NCI-H345 (cell line): ENCODE measurements at places on chromosomes 1 and 21.
A peak's percentile ranks its signal among the peaks of the same experiment; 100 is the strongest.

GRCh38 chr1:63148825-63149645 lies 173.3 kb upstream of the FOXD3 start:
- DNase-seq = peak; percentile 27

- no peak for DNase-seq
These were observed 205.1 kb downstream of the TRABD2B start for GRCh38 chr1:47791879-47792608.

- no peak for DNase-seq
These were observed 574.6 kb downstream of the LMO4 start for GRCh38 chr1:87903242-87903641.

- no peak for DNase-seq
These were observed 864.0 kb downstream of the PLA2G4A start for GRCh38 chr1:187692799-187693198.

DNA sequence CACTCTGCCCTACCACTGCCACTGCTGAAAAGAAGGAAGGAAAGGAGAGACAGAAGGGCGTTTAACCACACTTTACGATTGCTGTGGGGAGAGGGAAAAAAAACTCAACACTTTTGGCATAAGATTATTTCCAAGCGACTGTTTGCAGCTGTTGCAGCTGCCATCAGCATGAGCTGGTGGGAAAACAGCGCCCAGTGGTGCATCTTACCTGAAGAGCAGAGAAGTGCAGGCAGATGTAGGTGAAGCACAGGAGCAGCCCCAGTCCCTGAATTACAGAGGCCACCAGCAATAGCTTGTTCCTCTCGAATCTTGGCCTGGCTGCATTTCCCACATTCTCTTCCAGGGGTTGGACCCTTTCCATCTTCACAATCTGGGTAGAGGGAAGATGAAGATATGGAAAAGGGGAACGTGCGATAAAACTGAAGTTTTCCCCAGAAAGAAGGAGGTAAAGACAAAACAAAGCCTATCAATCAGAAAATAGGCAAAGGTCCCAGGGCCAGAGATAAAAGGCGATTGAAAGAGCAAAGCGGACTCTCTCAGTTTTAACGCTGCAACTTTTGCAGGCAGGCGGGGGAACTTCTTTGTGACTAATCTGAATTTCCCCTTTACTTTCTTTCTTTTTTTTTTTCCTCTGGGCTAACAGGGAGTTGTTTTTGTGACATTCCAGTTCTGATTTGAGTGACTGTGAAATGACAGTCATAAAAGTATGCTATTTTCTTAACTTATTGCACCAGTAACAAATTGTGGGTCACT lies at the start of gene TNFSF4:
TSS of gene TNFSF4 (minus strand) at position 516 of the 753 bp plus-strand sequence. CDS start at position 361, 155 bp downstream.
- DNase-seq = no peak

DNA sequence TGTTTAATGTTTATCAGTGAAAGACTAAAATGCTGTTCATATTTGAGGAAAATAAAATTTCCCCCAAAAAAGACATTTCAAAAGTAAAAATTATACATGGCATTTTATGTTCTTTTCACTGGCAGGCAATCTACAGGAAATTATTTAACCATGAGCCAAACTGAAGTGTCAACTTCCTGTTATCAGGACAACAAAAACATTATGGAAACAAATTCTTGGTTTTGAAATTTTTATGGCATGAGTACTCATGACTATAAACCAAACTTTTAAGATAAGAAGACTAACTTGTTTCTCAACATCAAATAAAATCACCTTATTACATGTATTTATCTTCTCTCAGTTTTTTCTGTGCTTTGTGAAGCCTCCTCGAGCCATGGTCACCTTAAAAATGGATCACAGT lies 698.6 kb downstream of the LTN1 start:
- no peak for DNase-seq

- DNase-seq = no peak
These were observed 5.9 kb upstream of the ATXN7L2 start for GRCh38 chr1:109477821-109478220.

DNA sequence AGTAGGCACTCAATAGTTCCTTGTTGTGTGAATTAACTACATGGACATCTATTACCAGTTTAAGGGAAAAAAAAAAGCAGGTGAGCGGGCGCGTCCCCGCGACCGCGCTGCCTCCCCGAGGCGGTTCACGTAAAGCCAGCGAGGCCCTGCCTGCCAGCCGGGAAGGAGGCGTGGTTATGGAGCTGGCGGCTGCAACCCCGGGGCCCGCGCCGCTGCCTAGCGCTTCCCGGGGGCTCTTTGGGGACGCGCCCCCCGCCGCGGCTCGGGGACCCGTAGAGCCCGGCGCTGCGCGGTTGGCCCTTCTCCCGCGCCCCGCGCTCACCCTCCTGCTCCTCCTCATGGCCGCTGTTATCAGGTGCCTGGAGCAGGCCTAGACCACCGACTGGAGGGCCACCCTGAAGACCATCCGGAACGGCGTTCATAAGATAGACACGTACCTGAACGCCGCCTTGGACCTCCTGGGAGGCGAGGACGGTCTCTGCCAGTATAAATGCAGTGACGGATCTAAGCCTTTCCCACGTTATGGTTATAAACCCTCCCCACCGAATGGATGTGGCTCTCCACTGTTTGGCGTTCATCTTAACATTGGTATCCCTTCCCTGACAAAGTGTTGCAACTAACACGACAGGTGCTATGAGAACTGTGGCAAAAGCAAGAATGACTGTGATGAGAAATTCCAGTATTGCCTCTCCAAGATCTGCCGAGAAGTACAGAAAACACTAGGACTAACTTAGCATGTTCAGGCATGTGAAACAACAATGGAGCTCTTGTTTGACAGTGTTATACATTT lies 2.6 kb upstream of the CC2D1B start:
- DNase-seq = peak; percentile 84

DNA sequence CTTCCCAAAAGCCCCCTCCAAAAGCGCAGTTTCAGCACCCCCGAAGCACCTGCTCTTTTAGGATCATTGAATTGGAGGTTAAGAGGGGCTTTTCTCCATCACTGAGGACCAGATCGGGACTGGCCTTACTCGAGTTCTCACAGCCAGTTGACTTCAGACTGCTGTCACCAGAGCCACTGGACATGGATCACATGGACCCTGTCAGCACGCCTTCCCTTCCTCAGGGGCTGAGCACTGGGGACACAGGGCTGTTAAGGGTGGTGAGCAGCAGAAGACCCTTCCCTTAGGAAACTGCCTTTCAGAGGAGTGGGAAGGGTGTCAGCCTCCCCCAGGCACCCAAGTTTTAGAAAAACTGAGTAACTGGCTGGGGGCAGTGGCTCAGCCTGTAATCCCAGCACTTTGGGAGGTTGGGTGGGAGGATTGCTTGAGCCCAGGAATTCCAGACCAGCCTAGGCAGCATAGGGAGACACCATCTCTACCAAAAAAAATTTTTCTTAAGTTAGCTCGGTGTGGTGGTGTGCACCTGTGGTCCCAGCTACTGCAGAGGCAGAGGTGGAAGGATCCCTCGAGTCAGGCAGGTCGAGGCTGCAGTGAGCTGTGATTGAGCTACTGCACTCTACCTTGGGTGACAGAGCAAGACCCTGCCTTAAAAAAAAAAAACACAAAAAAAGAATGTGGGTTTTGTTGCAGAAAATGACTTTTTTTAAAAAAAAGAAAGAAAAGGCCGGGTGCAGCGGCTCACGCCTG lies 584 bp upstream of the FGR start:
- DNase-seq = no peak

GRCh38 chr1:206833106-206833680 lies 32.2 kb upstream of the IL20 start:
- DNase-seq = no peak

- DNase-seq = no peak
These were observed 173.6 kb upstream of the CSF3R start for GRCh38 chr1:36656271-36656670.

GRCh38 chr1:178574345-178574744 lies 61.4 kb downstream of the TEX35 start:
- DNase-seq = no peak

GRCh38 chr1:158943059-158943458 lies 11.7 kb downstream of the PYHIN1 start:
- DNase-seq = no peak

GRCh38 chr21:43702785-43703034 lies 16.2 kb upstream of the PDXK start:
- DNase-seq = no peak

DNA sequence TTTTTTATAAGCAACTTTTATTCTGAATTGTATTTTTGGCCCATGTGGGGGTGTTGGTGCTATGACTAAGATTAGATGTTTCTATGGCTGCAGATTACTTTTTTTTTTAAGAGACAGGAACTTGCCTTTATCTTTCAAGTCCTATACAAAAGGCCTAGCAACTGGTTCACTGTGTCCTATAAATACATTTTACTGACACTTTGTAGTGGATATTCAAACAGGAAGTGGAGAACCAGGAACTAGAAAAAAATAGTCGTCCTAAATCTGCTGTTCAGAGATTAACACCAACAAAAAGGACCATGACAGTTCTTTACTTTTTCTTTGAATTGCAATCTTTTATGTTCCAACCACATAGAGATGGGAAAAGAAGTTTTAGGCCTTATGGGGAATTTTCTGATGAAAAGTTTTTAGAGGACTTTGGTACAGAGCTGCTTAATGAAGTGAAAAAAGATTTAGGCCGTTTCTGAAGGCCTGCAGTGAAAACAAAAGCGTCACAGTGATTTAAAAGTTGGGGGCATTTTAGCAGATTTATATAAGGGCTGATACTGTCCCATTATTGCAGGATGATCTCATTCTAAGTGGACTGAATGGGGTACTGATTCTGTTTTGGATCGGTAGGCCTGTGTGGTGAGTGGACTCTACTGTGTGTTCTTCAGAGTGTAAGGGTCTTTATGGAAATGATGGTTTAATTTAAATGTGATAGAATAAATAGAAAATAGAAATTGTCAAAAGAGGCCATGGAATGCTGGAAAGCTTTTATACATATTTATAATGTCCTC lies 136.4 kb upstream of the DEPDC1 start:
- DNase-seq = no peak

- DNase-seq = peak; percentile 85
These were observed 303.8 kb upstream of the LRRC7 start for GRCh38 chr1:69263921-69264391.

DNA sequence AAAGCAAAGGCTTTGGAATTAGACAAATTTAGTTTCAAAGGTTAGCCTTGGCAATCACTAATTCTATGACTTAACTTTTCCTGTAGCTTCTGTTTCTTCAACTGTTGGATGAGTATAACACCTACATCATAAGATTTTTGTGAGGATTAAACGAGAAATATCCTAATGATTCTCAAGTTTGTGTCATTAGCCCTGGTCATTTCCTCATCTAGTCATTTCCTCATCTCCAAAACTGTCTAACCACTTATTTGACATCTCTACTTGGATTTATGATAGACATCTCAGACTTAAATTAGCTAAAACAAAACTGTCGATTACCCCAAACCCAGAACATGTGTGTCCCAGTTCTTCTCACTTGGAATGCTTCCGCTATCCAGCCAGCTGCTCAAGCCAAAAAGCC lies 80.2 kb upstream of the CHODL start:
- no peak for DNase-seq

- DNase-seq = no peak
These were observed 437.7 kb upstream of the KAZN start for GRCh38 chr1:14160781-14161180.

DNA sequence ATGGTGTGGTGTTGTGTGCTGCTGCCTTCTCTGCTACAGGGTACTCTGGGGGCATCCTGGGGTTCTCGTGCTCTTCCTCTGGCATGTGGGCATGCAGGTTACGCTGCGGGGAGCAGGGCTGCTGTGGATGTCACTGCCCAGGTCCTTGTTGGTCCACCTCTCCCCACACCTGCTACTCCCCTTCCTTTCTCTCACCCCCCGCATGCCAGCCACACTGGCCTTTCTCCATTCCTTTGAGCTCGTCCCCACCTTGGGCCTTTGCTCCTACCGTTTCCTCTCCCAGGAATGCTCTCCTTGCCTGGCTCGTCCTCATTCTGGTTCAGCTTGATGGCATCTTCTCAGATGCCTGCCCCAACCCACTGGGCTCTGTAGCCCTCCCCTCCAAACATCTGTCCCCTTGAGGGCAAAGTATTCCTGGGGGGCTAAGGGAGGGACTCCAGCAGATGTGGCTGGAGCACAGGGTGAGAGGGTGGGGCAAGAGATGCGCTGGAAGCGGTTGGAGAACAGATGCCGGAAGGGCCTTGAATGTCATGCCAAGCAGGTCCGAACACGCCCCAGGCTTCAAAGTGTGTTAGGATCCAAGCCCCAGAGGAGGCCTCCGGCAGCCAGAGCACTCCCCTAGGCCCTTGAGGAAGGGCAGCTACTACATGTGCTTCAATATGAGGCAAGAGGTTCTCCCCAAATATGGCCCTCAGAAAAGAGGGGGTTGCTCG lies 23.4 kb downstream of the DMRTB1 start:
- DNase-seq = no peak

- DNase-seq = no peak
These were observed 252.4 kb downstream of the TOMM20 start for GRCh38 chr1:234875953-234876855.

- no peak for DNase-seq
These were observed 9.3 kb upstream of the FAM89A start for GRCh38 chr1:231049121-231049979.

DNA sequence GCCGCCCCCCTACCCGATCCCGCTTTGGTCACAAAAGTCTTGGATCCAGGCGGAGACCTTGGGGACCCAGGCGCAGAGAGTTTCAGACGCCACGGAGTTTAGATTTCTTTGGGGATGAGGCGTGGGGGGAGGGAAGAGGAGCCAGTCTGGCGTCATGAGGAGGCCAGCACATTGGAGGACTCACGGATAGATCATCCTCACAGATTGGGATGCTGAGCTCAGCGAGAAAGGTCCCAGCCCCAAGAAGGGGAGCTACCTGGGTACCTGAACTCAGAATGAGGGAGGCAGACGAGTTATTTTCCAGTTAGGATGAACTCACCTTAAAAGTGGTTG lies 393 bp downstream of the ELAPOR1 start:
- peak; percentile 46 for DNase-seq

GRCh38 chr21:37370152-37371040 lies 3.8 kb downstream of the DYRK1A start:
- no peak for DNase-seq

- DNase-seq = no peak
These were observed 109.2 kb downstream of the DDX20 start for GRCh38 chr1:111864862-111865261.

DNA sequence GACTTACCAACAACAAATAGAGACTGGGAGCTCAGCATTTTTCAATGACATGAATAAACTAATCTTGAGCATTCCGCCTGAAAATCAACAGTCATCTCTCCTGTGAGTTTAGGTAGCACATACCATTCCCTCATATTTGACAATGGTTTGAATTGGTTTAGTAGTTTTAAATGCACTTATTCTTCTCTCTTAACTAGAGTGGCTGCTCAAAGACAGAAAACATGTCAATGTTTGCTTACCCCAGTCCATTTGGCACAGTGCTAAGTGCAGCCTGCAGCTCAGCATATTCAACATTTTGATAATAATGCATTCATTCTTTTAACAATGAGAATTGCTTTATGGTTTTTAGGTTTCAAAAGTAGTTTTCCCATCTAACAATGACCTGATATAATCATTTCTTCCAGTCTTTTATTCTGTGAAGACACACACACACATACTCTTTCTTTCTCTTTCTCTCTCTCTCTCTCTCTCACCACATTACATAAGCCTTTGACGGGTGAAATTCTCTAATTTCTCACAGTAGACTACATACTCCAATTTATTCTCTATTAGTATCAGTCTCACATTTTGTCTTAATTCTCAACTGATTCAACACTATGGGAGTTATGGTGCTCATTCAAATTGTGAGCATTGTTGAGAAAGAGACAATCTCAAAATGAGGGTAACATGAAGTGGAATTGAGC lies 432.3 kb downstream of the LRRIQ3 start:
- peak; percentile 60 for DNase-seq

- no peak for DNase-seq
These were observed 12.3 kb downstream of the STXBP3 start for GRCh38 chr1:108758796-108759195.

GRCh38 chr21:16195538-16195910 lies 465.7 kb downstream of the USP25 start:
- no peak for DNase-seq

- DNase-seq = no peak
These were observed 656.1 kb upstream of the ADGRL4 start for GRCh38 chr1:79662596-79662995.
